ENCODE measurements at places on chromosomes 4 and X.

DNA sequence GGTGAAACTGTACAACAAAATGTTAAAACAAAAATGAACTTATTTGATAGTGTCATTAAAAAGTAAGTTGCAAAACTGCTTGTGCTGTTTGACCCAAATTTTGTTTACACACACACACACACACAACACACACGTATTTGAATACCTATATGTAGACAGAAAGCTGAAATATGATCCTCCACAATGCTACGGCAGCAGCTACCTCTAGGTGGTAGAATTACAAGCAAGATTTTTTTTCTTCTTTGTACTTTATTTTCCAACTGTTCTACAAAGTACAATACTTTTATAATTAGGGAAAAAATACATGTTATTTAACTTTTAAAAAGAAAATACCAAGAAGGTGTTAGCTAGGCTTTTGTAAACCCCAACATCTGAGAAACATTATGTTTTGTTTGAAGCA, 1.2 kb downstream of the CYTL1 start:
- DNase-seq: no peak

- DNase-seq: no peak
Observed at GRCh38 chr4:24777536-24778463, 17.6 kb upstream of the SOD3 start.

DNA sequence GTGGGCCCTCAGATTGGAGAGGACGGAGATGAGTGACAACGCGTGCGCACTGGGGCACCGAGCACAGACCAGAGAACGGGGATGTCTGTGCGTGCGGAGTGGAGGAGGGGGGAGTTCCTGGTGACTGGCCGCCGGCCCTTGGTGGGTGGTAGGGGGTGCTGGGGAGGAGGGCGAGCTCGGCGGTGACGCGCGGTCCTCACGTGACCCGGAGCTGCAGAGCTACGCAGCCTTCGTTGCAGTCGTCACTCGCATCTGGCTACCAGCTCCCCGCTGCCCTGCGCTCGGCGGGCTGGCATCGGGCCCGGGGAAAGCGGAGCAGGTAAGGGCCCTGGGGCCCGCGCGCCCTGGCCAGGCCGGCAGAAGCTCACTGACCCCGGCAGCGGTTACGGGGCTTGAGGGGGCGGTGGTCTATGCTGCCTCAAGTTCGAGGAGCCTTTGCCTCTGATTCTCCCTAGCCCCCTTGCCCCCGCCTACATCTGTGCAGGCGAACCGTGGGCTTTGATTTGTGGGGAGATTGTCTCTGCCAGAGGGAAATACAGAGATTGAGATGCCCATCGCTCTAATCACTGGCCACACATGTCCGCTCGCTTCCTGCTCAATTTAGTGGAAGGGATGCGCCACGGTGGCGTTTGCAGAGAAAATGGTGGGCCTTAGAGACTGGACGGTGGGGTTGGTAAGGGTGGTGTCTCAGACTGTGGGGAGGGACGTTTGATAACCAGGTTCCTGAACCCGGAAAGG, at the start of gene ARMCX4:
Gene ARMCX4, plus strand, starts transcription at position 245 of the 738 bp plus-strand sequence. CDS start 3,134 bp downstream, outside the sequence.
- peak; percentile 34 for DNase-seq

DNA sequence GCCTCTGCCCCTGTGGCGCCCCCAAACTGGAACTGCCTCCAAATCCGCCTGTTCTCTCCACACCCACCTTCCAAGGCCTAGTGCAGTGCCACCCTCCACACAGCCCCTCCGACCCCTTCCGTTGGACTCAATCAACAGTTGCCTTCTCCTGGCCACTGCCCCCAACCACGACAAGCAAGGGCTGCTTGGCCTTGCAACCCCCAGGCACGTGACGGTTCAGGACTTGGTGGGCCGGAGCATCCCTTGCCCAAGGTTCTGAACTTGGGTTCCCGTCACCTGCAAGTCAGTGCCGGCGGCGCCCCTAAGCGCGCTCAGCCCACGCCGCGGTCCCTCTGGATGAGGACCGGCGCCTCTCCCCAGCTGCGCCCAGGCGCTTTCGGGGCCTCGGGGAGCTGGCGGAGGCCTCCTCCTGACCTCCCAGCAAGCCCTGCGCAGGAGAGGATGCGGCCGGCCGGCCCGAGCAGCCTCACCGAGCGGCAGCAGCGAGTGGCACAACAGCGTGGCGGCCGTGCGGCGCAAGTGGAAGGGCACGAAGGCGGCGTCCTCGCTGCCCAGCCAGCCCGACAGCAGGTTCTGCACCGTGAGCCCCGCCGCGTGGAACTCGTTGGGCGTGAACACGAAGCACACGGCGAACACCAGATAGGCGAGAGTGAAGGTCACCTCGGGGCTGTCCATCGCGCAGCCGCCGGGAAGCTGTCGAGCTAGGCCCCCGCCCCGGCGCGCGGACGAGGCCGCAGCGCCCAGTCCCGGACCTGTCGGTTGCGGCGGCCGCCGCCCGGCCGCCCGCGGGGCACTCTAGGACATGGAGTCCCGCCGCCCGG, 750 bp downstream of the TMEM129 start:
- DNase-seq: no peak

- no peak for DNase-seq
Observed at GRCh38 chrX:107565931-107566603, 62.2 kb upstream of the PRPS1 start.

- DNase-seq: no peak
Observed at GRCh38 chr4:99356992-99357391, 4.4 kb upstream of the ADH1C start.

- DNase-seq: no peak
Observed at GRCh38 chr4:105679186-105679585, 29.3 kb downstream of the INTS12 start.

DNA sequence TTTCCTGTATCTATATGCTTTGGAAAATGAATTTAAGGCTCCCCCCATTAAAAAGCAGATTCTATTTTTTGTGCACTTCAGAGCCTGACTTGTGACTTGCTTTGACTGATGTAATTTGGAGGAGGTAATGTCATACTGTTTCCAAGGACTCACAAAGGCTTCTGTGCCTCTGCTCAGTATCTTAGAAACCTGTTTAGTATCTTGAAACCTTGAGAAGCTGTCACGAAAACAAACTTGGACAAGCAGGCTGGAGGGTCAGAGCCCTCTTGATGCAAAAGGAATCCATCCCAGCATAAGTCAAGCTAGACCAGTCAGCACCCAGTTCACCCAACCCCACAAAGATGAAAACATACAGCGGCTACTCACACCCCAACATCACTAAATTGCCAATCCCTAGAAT, 560.0 kb upstream of the PCDH7 start:
- DNase-seq: no peak

GRCh38 chrX:18701621-18702361, 5.7 kb upstream of the PPEF1 start:
- no peak for DNase-seq

DNA sequence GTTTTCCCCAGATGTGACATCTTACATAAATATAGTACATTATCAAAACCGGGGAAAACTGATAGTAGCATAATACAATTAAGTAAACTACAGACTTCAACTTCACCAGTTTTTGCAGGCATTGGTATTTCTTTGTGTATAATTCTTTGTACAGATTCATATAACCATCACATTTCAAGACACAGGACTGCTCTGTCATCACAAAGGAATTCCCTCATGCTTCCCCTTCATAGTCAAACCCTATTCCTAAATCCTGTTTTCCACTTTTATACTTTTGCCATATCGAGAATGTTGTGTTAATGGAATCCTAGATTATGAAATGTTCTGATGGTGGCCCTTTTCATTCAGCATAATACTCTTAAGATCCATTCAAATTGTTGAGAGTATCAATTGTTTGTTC, 36.0 kb downstream of the STIM2 start:
- no peak for DNase-seq

DNA sequence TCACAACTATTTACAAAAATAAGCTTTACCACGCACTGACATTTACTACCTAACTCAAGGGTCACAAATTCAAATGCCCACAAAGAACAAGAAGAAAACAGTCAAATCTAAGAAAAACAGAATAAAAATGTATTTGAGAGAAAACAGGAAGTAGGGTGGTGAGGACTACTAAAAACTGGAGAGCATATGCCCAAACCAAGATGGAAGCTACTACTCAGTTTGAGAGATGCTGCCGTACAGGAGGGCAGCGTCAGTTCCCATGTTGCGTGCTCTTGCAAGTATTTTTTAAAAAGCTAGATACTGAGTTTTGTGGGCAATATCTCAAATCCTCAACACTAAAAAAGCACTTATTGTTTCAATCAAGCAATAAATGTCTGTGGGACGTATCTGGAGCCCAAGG, 16.2 kb downstream of the HNRNPD start:
- DNase-seq: no peak

DNA sequence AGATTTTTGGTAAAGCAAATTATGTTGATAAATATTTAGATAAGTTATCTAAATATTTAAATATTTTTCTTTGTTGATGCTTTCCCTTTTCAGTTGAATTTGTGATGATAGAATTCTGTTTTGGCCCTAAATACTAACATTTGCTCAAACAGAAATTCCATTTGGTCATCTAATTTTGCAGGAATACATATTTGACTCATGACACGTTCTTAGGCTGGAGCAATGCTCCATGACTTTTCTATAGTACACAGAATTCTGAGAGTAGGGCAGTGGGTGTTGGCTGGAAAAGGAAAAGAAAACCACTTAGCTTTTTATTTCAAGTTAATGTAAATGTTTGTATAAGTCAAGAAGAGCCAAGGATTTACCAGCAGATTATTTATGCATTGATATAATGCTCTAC, 58.6 kb upstream of the GK2 start:
- DNase-seq: no peak

- DNase-seq: no peak
Observed at GRCh38 chrX:133661962-133662839, 246.9 kb upstream of the GPC4 start.

DNA sequence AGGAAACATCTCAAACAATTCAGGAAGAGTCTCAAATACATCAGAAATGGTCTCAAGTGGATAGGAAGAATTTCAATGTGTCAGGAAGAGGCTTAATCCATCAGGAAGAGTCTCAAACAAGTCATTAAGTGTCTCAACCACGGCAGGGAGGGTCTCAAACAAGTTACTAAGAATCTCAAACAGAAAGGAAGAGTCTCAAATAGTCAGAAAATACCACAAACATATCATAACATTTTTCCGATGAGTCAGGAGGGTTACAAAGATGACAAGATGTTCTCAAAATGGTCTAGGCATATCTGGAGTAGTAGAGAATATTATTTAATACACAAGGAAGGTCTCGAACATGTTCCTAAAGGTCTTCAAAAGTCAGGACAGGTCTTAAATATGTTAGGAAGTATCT, 109.3 kb upstream of the USP9X start:
- DNase-seq: no peak

GRCh38 chr4:87087015-87087414, 133.4 kb downstream of the KLHL8 start:
- DNase-seq: no peak

GRCh38 chr4:143351774-143352451, 15.2 kb downstream of the GAB1 start:
- DNase-seq: no peak

- DNase-seq: peak; percentile 37
Observed at GRCh38 chr4:26803211-26803861, 57.3 kb upstream of the STIM2 start.

GRCh38 chr4:142347241-142347640, 498.9 kb downstream of the INPP4B start:
- DNase-seq: no peak

- no peak for DNase-seq
Observed at GRCh38 chr4:102505708-102506107, 4.5 kb downstream of the NFKB1 start.

DNA sequence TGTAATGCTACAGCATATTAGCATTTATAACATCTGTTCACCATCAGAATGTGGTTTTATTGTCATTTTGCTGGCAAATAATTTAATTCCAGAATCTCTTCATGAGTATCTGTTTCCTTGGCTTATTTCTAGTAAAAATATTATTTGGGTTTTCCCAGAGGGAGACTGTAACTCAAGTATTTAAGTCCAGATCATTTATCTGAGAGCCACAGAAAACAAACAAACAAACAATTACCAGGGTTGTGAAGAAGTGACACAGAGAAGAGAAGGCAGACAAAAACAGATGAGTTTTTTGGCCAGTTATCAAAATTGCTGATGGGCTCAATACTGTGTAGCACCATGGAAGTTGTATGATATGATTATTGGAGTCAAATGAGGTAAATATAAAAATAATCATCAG, 515.1 kb downstream of the TECRL start:
- DNase-seq: no peak

- no peak for DNase-seq
Observed at GRCh38 chr4:158535130-158535614, 13.5 kb downstream of the RXFP1 start.

DNA sequence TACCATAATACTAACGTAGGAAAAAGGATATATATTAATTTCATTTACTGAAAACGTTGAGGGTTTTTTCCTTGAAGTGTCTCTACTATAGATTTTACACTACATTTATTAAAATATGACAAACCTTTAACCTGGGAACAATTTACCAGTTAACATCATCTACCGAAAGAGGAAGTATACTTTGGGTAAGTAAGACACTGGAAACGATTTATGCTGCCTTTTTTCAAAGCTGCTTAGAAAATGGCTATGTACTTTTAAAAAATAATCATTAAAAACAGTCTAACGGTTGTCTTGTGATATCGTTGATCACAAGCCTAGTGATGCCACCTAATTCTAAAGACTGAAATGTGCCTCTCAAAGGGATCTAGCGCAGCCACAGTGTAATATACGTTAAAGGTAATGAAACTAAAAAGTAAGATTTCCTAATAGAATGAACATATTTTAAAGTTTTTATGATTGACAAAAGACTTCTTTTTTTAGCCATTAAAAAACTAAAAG, 50.4 kb downstream of the STX18 start:
- DNase-seq: no peak

DNA sequence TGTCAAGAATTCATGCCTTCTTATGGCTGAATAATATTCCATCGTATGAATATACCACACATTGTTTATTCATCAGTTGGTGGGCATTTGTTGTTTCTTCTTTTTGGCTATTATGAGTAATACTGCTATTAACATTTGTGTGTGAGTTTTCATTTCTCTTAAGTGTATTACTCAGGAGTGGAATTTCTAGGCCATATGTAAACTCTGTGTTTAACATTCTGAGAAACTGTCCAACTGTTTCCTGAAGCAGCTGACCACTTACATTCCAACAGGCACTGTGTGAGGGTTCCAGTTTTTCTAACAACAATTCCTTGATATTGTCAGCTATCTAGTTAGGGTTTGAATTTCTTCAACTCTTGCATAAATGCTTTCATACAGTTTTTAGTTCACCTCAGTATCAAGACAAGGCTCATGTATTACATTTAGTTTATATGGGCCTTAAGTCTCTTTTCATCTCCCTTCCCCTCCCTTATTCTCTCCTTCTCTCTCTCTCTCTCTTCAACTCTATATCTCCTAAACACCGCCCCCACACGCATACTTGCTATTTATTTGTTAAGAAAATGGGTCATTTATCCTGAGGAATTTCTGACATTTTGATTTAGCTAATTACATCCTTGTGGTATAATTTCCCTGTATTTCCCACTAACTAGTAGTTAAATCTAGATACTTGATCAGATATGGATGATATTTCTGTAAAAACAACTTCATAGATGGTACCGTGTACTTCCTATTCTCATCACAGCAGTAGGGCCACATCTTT, 77.4 kb downstream of the WDR19 start:
- no peak for DNase-seq

- no peak for DNase-seq
Observed at GRCh38 chr4:174198828-174199227, 84.6 kb downstream of the FBXO8 start.
